ENCODE measurements at places on chromosomes 5 and 9.

DNA sequence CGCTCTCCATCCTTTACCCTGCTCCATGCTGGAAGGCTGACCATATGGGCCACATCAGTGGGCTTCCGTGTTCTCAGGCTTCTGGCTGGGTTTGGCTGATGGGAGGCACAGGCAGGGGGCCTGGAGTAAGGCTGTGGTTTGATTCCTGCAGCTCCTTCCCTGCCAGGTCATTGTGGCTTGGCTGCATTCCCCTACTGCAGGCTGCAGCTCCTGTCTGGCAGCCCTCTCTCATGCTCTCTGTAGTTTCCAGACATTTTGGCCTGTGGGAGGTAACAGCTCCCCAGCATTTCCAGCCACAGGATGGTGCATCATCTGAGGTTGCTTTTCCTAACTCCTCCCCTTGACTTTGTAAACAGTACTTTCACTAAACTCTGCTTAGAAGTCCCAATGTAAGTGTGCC lies 102.0 kb upstream of the PTPN3 start:
- peak; percentile 89 for DNase-seq

- DNase-seq = peak; percentile 57
Observed at GRCh38 chr5:17077440-17078233, 139.8 kb upstream of the BASP1 start.

DNA sequence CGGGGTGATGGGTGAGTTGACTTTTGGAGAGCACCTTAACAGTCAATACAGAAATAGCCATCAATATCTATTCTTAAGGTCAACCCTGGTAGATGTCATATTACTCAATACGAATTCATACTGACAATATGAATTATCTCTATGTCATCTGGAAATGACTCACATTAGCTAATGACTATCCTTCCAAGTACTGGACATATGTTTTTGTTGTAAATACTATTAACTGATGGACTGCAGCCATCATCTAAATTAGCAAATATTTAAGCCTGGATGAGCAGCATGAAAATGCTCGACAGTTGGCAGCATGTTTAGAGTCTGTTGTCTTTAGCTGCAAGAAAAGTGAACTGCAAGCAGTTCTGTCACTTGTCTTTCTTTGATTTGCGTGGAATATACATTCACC lies 19.6 kb upstream of the ISOC1 start:
- DNase-seq = no peak

GRCh38 chr5:69331528-69332445 lies 814 bp downstream of the CCDC125 start:
- no peak for DNase-seq

DNA sequence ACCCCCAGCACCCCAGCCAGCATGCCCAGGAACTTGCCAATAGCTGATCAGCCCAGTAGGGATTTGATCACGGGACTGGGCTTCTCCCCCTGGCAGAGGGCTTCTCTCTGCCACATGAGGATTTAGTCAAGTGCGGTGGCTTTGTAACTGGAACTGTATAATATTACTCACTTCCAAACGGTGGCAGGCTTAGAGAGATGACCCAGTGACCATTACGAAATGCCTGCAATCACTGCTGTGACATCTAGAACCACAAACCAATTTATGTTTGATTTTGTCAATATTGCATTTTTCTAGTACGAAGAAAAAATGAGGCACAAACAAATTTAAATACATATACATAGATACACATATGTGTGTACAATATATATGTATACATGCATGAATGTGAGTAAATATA lies 192.1 kb downstream of the ERCC6L2 start:
- no peak for DNase-seq

- DNase-seq = peak; percentile 55
Observed at GRCh38 chr5:142906863-142907671, 136.9 kb downstream of the ARHGAP26 start.

DNA sequence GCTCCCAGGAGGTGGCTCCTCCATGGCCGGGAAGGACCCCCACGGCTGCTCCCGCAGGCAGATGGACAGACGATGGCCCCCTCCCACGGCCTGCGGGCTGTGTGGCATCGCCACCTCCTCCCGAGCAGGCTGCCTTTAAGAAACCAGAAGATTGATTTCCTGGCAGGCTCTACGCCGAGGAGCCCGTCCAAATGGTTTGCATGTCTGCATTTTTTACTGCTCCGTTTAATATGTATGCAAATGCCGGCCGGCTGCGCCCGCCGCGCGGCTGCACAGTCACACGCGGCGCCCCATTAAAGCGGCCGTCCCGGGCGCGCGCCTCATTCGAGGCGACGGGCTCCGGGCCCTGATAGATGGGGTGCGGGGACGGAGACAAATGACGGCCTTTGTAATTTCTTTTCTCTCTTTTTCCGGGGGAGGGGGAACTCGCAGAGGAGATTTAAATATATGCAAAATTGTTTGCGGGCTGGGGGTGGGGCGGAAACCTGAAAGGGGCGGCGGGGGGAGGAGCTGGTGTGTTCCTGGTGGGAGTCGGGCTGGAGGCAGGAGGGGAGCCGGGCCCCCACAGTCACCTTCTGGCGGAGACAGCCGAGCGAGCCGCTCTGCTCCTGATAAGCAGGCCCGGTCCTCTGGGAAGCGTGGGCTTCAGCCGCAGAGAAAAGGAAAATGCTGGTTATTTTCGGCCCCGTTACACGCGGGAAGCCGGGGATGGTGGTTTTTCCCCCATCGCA lies 158.7 kb upstream of the IER5L start:
- peak; percentile 61 for DNase-seq

GRCh38 chr5:24401773-24402172 lies 243.0 kb downstream of the CDH10 start:
- peak; percentile 50 for DNase-seq

- DNase-seq = no peak
Observed at GRCh38 chr5:37971483-37972024, 131.7 kb upstream of the GDNF start.

DNA sequence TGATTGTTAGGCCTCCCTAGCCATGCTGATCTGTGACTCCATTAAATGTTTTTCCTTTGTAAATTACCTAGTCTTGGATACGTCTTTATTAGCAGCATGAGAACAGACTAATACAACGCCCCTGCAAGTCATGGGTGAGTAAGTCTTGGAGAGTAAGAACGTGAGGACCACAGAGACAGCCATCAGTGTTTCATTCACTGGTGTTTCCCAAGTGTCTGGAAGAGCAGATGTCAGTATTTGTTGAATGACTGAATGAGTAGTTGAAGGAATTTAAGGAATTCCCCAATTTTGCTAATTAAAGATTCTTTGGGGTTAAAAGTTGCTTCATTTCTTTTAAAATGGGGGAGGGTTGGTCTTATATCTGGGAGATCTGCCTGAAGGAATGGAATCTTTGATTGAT lies 178.8 kb downstream of the TRIO start:
- DNase-seq = no peak

DNA sequence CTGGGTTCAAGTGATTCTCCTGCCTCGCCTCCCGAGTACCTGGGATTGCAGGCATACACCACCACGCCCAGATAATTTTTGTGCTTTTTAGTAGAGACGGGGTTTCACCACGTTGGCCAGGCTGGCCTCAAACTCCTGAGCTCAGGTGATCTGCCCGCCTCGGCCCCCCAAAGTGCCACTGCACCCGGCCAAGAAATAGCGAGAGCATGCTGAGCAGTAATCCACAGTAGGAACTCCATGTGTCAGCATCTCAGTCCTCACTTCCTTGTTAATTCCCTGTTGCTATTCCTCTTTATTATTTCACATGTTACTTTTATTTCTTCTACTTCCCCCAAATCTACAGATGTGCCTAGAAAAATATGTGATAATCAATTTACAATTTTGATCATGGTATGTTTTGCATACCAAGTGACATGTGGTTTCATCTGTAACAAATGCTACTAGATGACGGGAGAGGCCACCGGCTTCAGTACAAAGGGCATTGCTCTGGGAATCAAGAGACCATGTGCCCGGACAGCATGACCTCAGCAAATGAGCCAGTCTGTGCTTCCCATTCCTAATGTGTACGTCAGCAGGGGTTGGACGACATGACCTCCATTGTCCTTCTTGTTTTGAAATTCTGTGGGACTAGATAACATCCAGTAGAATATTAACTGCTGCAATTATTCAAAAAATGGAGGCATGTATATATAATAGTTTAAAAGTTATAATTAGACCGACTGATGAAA lies 61.6 kb downstream of the FNBP1 start:
- no peak for DNase-seq

GRCh38 chr9:128810873-128811272 lies 7.4 kb upstream of the ENDOG start:
- DNase-seq = no peak

DNA sequence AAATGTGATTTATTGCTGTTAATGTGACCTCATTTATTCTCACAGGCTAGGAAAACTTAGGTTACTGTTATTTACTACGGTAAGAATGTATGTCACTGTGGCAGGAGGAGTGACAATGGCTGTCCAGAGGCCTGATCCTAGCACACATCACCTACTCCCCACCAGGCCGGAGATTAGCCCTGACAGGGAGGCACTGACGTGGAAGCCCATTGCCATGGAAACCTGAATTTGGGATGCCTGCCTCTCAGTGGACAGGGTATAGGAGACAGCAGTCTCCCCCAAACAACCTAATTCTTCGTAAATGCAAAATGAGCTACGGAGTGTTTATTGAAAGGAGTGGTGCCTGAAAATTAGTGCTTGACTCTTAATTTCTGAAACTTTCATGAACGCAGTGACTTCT lies 87.6 kb upstream of the SMARCA2 start:
- DNase-seq = no peak

- no peak for DNase-seq
Observed at GRCh38 chr5:135007305-135007704, 26.7 kb downstream of the PITX1 start.

DNA sequence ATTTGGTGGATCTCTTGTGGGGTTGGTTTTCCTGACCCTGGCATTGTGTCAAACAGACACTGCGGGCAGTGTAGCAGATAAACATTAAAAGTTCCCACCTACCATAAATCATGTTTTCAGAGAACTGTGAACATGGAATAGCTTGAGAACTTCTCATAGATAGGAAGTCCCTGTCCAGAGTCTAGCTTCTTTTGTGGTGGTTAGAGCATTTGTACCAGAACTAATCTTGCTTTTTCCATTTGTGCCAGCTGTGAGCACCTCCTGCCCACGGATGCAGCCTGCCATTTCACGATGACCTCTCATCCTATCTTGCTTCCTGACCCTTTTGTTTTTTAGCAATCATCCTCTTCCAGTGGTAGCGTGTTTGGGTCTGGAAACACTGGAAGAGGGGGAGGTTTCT lies 61.4 kb downstream of the FAM78A start:
- no peak for DNase-seq

DNA sequence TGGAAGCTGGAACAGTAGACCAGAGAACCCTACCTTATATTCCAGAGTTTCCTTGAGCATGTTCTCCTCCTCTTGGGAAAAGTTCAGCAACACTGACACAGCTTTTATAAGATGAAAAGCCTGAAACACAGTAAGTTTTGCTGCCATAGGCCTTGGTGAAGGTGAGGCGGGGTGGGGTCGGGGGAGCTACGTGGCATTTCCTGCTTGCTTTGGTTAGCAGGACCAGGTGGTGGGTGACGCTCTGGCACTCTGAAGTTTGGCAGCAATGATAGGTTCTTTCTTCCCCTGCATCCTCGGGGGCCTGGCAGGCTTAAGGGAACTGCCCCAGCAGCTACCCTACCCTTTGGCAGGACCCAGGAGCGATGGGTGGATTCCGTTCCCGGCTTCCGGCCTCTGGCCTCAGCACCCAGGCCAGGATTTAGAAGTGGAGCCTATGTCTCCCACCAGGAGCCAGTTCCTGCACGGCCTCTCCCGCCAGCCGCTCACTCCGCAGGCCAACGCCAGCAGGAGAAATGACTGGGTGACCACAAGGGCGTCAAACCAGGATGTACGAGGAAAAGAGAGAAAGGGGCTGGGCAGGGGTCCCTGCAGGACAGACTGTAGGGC lies 19.3 kb downstream of the ARPC5L start:
- no peak for DNase-seq

DNA sequence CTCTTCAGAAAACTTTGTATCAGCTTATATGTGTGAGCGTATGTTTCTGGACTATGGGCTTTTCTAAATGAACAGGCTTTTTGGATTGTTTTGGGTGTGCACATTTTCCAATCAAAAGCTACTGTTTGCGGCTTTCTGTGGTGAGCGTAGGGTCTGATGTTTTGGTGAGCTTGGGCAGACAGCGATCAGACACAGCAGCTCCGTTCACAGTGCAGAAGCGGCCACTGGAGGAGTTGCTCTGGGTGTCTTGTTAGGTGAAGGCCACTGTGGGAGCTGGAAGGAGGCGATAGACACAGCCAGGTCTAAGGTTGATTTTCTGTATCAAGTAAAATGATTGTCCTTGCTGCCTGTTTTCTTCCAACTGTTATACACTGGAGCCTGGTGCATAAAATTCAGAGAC lies 11.1 kb downstream of the PRRC2B start:
- DNase-seq = no peak

- no peak for DNase-seq
Observed at GRCh38 chr9:19615036-19615624, 173.7 kb downstream of the SLC24A2 start.

GRCh38 chr9:116355153-116355921 lies 201.7 kb downstream of the PAPPA start:
- DNase-seq = no peak

DNA sequence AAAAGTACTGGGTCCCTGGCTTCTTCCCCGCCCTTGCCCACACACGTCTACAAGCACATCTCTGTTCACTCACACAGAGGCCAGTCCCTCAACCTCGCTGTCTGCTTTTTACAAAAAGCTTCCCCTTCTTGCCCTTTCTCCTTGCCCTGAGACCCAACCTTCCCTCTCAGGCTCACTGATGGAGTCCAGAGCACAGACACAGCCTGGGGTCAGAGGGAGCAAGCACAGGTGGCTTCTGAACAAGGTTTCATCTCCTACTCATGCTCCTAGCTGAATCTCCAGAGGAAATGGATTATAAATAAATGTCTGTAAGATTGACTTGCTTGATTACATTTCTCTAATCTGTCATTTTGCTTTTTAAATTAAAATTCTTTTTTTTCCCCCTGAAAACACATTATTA lies 101.8 kb downstream of the ICE1 start:
- DNase-seq = no peak
